ENCODE measurements at places on chromosomes 16 and 17. TPM values are rescaled to one million over a fixed set of nuclear protein-coding genes. Genes with fewer than 3 reads are reported as not detected.

The KRTAP2-1 gene
- not detected for total RNA-seq

The PLK1 gene
- 88.1 TPM for total RNA-seq

The MPP2 gene
- total RNA-seq, result 0.86 TPM

The SMIM22 gene
- total RNA-seq, result not detected

The KLHL10 gene
- total RNA-seq, result 0.07 TPM

The CRAMP1 gene
- total RNA-seq, result 29.4 TPM

The ZNF771 gene
- 4.6 TPM for total RNA-seq

Measured in T-helper 2 cell treated with Interferon-gamma antibody and Interleukin-4, amounts not matched to agents 100 ng/mL and 5 ng/mL, for 36 hours (primary cell).